MCF 10A (cell line): ENCODE measurements at places on chromosomes 1 and 21. TPM values are rescaled to one million over a fixed set of nuclear protein-coding genes. Genes with fewer than 3 reads are reported as not detected.
A peak's percentile ranks its signal among the peaks of the same experiment; 100 is the strongest.

GRCh38 chr1:150683914-150684313, 13.0 kb downstream of the GOLPH3L start:
- DNase-seq: no peak

DNA sequence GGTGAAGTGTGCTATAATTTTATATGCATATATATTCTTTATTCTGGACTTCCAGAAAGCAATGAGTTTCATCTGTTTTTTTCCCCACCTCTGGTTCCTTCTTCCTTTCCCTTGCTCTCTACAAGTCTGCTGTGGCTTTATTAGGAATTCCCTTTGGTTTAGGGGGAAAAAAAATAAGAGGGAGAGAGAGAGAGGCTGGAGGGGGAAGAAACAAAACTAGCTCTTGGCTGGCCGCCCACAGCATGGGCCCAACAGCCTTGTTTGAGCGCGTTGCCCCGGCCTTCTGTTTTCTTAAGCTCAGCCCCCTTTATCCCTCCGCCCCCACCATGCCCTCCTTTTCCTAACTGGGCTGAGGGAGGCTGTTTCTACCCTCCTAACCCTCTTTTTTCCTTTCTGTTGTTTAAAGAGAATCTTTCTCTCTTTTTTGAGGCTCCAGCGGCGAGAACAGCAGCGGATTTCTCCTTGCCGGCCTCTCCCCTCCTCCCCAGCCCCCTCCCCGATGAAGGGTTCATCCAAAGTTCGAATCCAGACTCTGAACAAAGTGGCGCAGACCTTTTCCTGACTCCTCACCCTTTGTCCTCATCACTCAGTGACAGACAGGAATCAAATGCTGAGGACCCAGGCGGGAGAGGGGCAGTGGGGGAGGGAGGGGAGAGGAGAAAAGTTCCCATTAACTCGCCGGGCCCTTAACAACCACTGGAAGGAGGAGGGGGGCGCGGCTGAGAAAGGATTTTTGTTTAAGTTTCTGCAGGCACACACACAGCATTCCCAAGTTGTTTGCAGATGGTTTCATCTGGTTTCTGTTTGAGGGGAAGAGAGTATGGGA, 29.7 kb downstream of the PBX1 start:
- no peak for DNase-seq

Gene SLC6A9
- 62.2 and 64.9 TPM in 2 replicates for total RNA-seq

- DNase-seq: no peak
Measured at GRCh38 chr1:25169610-25170009, 62.7 kb downstream of the SYF2 start.

GRCh38 chr1:235068158-235069121, 60.2 kb downstream of the TOMM20 start:
- DNase-seq: peak; percentile 99

DNA sequence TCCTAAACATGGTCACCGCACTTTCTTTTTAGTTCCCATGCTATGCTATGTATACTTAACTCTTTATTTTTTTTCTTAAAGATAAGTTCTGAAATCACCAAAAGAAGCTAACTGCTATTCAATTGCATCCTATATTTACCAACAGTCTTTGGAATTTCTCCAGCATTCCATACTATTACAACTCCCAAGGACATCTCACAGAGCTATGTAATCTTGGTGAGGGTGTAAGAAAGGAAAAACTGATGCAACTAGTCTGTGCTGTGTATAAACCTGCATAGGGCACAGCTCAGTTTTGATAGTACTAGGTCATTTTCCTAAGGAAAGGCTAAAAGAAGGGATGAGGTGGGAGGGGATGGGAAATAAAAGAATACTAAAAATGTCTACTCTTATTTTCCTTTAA, 78.0 kb downstream of the PTPN14 start:
- peak; percentile 77 for DNase-seq

DNA sequence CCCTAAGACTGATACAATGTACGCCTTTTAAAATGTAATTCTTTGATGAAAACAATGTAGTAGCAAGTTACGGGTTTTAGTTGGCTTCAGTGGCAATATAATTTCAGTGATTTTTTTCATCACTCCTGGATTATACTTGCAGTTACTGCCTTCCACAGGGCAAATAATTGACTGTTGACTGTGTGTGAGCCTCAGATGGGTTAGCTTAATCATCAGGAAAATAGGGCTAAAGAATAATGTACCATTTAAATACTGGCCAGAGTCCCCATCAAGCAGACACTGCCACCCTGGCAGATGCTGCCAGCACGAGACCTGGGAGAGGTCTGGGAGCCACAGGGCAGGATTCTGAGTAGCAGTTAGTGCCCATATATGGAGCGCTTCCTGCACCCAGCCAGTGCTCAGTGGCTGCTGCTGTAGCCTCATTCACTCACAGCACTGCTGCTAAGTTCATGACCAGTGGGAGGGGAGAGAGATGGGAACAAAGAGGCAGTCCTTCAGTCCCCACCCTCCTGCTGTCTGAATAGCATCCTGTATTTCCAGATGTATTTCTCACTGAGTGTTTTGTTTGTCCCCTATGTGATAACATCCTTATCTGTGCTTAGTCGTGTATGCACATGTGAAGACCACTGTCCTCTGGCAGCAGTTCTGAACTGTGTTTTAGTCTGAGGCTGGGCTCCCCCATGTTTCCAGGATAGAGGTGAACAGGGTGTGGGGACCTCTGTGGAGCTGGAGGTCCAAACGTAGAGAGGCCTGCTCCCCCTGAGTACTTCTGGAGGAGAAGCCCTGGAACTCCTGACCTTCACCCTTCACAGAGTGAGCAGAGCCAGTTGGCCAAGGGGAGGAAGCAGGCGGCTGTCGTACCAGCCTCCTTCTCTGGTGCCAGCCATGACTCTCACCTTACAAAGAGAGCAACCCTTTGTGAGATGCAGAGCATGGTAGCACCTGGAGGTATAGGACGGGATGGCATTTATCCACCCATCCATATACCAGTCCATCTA, 80.4 kb downstream of the ADARB1 start:
- peak; percentile 29 for DNase-seq

Gene PM20D1
- not detected in 2 replicates for total RNA-seq

Gene ITLN2
- 0.27 TPM in 1 of 2 replicates, not detected in the other for total RNA-seq

- DNase-seq: peak; percentile 37
Measured at GRCh38 chr1:197619008-197619640, 156.2 kb downstream of the DENND1B start.

Gene TCP10L
- total RNA-seq: not detected in 2 replicates

DNA sequence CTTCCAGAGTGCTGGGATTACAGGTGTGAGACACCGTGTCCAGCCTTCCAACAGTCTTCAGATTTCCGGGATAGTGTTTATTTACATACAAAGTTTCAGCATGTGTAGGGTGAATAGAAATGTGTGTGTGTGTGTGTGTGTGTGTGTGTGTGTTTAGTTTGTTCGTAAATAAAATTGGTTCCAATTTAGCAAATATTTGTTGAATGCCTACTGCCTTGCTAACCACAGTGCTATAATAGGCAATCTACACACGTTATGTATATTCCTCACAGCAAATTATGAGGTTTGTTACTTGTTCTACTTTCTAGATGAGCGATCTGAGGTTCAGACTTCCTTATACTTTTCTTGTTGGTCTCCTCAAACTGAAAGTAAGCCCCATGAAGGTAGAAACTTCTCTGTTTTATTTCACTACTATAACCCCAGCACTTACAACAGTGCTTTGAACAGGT, 32.8 kb upstream of the EPS15 start:
- no peak for DNase-seq

Gene PKP1
- total RNA-seq: 0.30 and 0.32 TPM in 2 replicates

DNA sequence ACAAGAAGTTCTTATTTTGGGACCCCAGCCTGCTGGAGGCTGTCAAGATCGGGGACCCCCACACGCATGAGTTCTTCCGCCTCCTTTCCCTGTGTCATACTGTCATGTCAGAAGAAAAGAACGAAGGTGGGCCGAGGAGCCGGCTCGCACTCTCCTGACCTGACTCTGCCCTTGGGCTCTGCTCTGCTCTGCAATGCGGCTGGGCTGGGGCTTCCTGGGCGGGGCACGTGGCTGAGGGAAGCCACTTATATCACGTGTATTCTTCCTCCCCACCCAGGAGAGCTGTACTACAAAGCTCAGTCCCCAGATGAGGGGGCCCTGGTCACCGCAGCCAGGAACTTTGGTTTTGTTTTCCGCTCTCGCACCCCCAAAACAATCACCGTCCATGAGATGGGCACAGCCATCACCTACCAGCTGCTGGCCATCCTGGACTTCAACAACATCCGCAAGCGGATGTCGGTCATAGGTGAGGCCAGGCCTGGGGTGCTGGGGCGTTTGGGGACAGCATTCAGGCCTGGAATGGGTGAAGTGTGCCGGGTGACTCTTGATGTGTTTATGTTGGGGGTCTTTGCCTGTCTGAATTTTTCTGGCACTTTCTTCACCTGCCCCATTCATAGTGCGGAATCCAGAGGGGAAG, 17.6 kb downstream of the ATP8B2 start:
- no peak for DNase-seq

DNA sequence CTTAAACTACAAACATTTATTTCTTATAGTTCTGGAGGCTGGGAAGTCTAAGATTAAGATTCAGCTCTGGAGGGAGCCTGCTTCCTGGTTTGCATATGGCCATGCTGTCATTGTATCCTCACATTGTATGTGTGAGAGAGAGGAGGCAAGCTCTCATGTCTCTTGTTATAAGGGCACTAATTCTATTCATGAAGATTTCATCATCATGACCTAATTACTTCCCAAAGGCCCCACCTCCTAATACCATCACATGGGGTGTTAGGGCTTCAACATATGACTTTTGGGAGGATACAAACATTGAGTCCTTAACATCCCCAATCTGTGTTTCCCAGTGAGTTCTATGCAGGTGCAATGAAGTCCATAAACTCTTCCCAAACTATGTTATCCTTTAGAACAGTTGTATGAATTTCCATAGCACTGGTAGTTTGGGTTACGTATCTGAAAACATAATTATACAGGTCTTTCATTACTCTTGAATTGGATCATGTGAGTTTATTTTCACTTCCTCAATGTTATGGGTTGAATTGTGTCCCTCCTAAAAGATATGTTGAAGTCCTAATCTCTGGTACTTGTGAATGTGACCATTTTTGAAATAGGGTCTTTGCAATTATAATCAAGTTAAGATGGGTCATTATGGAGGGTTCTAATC, 124.2 kb downstream of the RUNX1 start:
- no peak for DNase-seq

GRCh38 chr1:203273869-203274602, 31.3 kb upstream of the BTG2 start:
- DNase-seq: no peak

GRCh38 chr1:52580283-52580682, 21.9 kb upstream of the GPX7 start:
- no peak for DNase-seq
